ENCODE measurements at places on chromosomes 6 and 20.

DNA sequence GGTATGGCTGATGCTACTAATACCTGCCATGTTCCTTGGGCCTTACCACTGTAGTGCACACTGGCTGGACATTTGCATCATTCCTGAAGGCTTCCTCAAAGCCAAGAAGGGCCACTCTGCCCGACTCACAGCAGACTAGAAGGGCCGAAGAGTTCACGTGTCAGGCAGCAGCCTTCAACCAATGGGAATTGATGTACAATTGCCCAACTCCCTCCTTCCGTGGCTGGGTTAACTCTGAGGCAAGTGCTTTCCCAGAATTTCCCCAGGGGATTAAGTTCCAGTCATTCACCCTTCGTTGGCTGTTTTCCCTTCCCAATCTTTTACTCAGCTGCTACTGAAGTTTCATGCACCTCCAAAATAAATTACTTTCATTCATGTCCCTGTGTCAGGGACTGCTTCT, 29.8 kb downstream of the PSMB9 start:
- peak; percentile 58 for DNase-seq

DNA sequence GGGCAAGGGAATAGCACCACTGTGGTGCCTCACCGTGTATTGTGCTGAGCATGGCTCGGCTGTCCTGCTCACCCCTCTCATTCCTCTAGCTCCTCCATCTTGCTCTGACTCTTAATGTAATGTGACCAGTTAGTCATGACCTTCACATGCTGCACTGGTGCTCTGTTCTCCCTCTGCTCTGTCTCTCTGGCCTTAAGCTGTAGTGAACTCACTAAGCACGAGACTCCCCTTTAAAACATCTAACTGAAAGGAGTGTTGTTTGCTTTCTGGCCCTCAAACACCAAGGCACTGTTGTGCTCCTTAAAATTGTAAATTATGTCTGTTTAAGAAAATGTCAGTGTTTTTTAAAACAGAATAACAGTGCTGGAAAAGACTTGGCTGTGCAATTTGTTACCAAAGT, 140.4 kb downstream of the HDGFL1 start:
- DNase-seq: no peak

- no peak for DNase-seq
Measured at GRCh38 chr20:23745247-23745646, 5.5 kb downstream of the CST1 start.

- no peak for DNase-seq
Measured at GRCh38 chr6:31270788-31271640, 878 bp downstream of the HLA-C start.

DNA sequence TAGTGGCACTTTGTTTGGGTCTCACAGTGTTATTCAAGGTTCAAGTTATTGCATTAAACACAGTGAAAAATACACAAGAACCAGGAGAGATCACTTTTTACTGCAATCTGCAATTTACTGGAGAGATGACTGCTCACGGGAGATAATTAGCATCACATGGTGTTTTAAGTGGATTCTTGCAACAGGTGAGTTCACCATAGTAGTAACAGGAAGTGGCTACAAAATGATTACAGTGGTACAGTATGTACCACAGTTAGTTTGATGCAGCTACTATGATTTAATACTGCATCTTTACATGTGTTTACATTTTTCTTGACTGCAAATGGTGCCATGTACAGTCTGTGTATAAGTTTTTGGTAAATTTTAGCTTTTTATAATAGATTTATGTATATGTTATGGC, 96.5 kb upstream of the SCP2D1 start:
- DNase-seq: no peak

DNA sequence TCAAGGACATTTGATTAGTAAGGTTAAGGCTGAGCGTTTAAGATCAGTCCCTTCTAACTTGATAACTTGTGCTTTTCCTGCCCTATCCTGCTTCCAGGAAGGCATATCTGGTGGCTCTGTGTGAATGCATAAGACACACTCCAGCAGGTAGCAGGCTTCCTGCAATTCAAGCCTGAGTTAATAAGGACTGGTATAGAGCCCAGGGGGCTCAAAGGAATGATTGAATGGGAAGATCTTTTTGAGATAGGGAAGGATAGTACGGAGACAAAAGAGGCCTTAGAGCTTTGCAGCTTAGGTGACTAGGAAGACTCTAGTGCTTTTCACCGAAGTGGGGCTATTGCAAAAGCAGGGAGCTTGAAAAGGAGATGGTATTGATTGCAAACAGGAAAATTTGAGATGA, 307.1 kb downstream of the GRIK2 start:
- DNase-seq: no peak

DNA sequence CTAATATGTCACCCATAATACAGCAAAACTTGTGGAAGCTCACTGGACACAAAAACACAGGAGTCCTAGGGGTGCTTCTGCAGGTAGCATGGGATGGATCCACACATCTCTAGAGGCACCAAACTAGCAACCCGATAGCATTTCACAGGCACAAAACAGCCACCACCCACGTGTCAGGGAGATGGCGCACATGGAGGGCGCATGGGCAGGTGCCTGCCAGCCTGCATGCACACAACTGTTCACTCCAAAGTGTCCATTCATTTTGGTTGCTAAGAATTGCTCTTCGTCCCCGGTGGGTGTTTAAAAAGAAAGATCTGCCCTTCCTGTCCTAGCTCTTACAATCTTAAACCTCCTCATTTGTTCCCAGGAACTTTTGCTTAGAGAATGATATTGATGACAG, 171.3 kb downstream of the SYNDIG1 start:
- no peak for DNase-seq

GRCh38 chr6:136012198-136012887, 160.8 kb downstream of the PDE7B start:
- DNase-seq: no peak

DNA sequence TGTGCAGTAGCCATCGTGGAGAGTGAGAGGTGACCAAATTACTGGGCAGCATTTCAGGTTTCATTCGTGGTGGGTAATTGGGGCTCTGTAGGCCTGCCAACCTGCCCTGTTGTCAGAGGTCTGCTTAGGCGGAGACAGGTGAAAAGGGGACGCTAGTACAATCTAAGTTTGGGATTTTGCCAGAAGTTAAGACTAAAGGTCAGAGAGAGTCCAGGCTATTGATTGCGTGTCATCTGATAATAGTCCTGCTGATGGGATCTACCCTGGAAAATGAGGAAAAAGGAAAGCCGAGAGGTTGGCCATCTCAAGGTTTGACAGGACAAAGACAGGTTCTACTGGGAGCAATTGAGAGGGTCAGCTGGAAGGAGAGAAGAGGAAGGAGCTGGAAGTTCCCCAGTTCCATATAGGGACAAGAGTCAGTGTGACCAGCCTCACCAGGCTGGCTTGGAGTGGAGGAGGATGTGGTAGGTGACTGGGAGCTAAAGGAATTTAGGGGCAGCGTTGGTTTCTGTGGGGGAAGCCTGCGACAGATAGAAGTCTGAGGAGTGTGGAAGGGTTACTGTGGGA, 10.9 kb downstream of the ARFGEF2 start:
- DNase-seq: no peak
